ENCODE measurements at places on chromosomes 5 and 9.

GRCh38 chr5:141969783-141970771, 1.2 kb downstream of the RNF14 start:
- no peak for DNase-seq

- no peak for DNase-seq
Observed at GRCh38 chr9:38146844-38147243, 77.8 kb upstream of the SHB start.

GRCh38 chr9:83027153-83027891, 35.6 kb downstream of the RASEF start:
- DNase-seq: no peak

DNA sequence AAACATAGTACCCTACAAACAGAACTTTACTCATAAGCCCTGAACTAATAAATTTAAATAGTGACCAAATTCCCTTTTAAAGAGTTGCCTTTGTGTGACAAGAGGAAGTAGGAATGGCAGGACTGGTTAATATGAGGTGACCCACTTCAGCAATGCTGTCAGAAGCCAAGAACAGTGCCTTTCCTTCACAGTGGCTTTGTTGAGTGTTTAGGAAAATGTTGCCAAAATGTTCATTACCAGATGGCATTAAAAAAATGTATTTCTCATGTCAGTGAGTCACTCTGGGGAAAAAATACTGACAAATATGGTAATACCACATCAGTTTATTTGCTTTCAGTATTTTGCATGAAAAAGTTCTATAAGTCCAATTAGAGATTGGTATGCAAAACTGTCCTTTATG, 103.3 kb downstream of the DIRAS2 start:
- DNase-seq: no peak

GRCh38 chr9:92098638-92099037, 16.6 kb downstream of the SPTLC1 start:
- no peak for DNase-seq

GRCh38 chr9:15570769-15571168, 17.9 kb downstream of the CCDC171 start:
- no peak for DNase-seq

- no peak for DNase-seq
Observed at GRCh38 chr5:137754961-137755762, 999 bp upstream of the HNRNPA0 start.

DNA sequence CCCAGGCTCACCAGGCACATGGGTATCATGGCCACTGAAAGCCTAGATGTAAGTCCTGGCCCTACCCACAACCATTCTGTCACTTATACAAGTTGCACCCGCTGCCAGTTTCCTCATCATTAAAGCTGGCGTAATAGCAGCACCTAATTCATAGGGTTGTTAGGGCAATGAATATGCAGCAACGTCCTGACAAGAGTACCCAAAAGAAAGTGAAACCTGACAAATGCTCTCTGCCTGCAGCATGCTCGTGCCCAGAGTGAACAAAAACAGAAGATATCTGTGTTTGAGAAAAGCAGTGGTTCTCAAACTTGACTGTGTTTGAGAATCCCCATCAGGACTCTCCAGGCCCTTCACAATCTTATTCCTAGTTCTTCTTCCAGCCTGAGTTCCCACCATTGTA, 632.4 kb downstream of the SEMA5A start:
- DNase-seq: no peak

DNA sequence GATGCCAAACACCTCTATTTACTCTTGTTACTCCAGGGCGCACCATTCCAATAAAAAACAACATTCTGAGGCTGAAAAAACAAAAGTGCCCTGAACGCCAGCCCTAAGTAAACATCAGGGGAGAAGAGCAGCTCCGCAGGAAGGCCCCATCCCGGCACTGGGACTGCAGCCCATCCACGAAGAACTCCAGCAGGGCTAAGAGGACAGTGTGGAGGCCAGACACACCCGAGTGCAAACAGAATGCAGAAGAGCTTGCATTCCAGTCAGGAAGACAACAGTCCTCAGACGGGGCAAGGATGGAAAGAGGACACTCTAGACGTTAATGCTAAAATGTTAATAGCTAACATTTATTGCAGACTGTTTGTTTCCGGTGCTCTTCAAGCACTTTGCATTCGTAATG, 33.0 kb downstream of the FAM240B start:
- DNase-seq: no peak

DNA sequence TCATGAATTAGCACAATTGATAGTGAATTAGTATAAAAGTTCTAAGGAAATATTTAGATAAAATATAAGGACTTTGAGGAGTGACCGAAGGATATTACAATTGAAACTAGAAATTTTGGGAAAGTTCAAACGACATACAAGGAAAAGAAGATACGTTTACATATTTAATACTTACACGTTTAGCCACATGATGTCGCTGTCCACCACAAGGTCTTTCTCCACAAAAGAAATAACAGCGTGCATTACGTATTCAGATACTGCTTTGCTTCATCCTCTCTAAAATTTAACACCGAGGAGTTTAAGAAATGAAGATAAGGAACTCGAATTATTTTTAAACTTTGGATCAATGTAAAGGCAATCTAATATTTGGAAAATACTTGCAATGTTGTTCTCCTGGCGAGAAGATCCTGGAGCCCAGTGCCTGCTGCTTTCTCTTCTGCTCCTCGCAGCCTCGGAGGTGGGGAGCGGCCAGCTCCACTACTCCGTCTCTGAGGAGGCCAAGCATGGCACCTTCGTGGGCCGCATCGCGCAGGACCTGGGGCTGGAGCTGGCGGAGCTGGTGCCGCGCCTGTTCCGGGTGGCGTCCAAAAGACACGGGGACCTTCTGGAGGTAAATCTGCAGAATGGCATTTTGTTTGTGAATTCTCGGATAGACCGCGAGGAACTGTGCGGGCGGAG, at the start of gene PCDHA3:
TSS of gene PCDHA3 (plus strand) at position 242 of the 678 bp plus-strand sequence.
- no peak for DNase-seq

GRCh38 chr9:20507431-20507830, 114.9 kb downstream of the MLLT3 start:
- DNase-seq: no peak

GRCh38 chr9:71928376-71928775, 16.9 kb downstream of the C9orf85 start:
- DNase-seq: no peak

DNA sequence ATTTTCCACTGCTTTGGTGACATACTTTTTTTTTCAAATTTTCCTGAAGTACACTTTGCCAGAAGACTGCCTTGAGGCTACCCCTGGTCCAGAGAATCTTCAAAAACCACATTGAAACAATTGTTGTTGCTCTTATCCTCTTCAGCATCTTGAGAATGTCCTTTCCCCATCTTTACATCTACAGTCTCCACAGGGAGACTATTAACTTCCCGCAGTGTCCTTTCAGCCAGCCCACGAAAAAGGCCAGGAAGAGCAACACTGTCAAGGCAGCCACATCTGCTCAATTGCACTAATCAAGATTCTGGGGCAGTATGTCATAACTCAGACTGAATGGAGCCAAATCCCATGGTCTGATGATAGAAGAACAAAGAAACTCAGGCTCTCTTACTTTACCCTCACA, 148.3 kb downstream of the ENC1 start:
- DNase-seq: no peak

Data from CMK (cell line).